ENCODE measurements at places on chromosomes 7 and 10.

DNA sequence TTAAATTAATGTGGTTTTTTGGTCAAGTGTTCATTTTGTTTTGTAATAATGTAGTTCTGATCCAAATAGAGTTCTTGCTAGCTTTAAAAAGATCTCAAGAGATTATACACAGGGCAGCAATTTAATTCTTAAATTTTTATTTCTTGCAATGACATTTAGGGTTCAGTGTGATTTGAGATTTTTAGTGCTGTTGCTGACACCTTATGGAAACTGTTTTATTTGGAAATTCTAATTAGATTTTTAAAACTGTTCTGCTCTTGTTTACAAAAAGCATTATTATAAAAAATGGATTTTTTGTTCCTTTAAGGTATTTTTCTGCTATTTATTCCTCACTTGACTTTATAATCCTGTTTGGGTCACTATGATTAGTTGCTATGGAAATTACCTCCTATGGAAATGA lies 72.1 kb downstream of the RTKN2 start:
- no peak for DNase-seq

- no peak for DNase-seq
Measured at GRCh38 chr10:32051926-32052325, 4.3 kb downstream of the KIF5B start.

- DNase-seq, result no peak
Measured at GRCh38 chr10:122849090-122849489, 3.4 kb upstream of the CUZD1 start.

- DNase-seq, result peak; percentile 72
Measured at GRCh38 chr7:106111655-106112117, 426 bp downstream of the SYPL1 start.

DNA sequence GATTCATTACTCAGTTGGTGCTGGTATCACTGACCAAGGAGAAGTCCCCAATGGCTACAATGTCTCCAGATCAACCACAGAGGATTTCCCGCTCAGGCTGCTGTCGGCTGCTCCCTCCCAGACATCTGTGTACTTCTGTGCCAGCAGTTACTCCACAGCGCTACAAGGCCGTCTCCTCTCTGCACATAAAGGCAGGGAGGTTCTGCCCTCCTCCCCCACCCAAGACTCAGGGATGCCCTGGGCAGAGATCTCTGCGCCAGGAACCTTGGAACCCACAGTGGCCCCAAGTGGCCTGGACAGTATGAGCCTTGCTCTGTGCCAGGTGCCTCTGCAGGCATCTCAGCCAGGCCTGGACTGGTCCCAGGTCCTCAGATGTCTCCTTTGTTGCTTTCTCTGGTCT lies 193.4 kb upstream of the PRSS58 start:
- DNase-seq, result no peak

- peak; percentile 88 for DNase-seq
Measured at GRCh38 chr7:96093435-96093834, 228.5 kb downstream of the SLC25A13 start.

- DNase-seq, result peak; percentile 49
Measured at GRCh38 chr10:100506596-100507356, 12.9 kb downstream of the SEC31B start.

- peak; percentile 73 for DNase-seq
Measured at GRCh38 chr10:71269301-71270288, 49.5 kb upstream of the SLC29A3 start.

DNA sequence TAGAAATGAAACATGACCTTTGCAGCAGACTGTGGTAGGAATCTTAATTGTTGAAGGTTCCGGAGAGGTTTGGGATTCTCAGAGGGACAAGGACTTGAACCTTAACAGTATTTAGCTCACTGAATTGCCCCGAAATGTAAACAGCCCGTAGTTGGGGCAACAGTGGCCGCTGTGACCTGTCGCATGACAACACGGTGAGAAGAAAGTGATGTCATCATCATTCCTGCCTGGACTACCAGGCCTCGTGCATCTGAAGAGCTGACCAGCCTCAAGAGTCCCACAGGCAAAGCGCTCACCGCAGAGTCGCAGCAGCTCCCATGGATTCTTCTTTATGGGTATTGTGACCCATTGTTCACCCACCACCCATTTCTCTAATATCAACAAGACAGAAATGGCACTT lies 250.6 kb downstream of the KLF6 start:
- no peak for DNase-seq

DNA sequence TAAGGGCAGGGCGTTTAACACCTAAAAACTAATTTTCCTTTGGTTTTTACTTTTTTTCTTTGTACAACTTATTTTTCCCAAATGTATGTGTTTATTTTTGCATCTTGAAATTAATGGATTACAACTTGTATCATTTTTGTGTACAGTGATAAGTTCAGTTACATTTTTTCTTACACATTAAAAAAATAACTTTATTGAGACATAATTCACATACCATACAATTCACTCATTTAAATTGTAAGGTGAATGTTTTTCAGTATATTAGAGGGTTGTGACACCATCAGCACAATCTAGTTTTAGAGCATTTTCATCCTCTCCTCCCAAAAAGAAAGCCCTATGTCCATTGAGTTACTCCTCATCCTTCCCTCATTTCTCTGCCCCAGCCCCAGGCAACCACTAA lies 11.6 kb downstream of the OGDH start:
- no peak for DNase-seq

DNA sequence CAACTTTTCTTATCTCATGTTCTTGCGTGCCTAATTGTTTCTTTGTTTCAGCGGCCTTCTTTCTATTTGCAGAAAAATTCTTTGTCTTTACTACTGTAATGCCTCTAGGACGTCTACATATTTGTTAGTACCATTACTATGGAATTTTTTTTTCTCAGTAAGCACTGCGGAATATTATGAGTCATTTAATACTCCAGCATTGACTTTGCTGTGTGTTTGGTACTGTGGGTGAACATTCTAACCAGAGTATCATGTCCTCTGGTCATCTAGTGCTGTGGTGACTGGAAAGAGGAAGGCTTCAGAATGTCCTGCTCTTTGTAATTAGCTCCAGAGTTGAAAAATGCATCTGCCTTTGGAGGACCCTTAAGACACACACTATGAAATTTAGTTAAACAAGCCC lies 58.5 kb upstream of the FERD3L start:
- no peak for DNase-seq

DNA sequence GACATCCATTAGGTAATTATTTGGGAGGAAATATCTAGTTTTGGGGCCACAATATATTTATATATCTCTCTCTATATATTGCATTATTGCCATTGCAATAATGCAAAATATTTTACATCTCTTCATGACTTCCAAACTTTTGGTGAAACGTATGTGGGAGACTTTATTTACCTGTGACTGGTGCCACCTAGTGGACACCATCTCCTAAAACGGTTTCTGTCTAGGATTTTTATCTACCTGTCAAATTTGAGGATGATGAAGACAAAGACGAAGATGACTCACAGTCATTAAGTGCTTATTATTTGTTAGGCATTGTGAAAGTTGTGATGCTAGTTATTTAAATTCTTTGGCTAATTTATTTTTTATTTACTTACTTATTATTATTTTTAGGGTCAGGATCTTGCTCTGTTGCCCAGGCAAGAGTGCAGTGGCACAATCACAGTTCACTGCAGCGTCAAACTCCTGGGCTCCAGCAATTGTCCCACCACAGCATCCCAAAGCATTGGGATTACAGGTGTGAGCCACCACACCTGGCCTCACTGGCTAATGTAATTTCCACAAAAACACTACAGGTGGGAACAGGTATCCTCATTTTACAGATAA lies 18.7 kb upstream of the CBLL1 start:
- peak; percentile 83 for DNase-seq

GRCh38 chr10:96509017-96509641 lies 4.6 kb downstream of the TLL2 start:
- DNase-seq, result peak; percentile 52

DNA sequence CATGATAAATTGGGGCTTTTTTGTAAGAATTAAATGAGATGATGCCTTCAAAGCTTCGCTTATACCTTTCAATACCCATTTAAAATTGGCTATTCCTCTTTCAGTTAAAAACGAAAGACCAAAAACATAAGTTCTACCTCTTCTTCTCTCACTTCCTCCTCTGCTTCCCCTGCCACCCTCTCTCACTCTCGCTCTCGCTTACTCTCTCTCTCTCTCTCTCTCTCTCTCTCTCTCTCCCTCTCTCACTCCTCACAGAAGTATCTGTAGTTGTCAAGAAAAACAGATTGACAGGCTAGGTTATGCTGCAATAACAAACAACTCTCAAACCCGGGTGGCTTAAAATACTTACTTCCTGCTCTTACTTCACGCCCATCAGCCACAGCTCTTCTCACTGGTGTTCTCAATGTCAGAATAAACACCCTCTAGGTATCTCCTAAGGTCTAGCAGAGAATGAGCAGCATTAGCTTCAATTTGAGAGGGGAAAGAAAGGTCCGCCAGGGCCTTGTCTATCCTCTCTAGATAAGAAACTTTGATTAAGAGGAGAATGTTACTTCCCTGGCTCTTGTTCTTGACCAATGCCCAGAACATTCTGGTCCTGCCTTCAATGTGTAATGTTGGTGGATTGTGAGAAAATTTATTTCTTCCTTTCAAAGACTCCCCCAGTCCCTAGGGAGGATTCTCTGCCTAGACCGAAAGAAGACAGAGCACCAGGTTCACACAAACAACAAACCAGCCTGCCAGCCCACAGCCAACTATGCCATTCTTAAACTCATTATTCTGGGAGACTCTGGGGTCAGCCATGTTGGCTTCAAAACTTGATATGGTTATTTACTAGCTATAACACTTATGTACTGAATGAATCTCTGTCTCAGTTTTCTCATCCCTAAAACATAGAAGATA lies 1028.7 kb downstream of the XPNPEP1 start:
- no peak for DNase-seq

- peak; percentile 80 for DNase-seq
Measured at GRCh38 chr7:29839302-29839701, 33.0 kb downstream of the WIPF3 start.

DNA sequence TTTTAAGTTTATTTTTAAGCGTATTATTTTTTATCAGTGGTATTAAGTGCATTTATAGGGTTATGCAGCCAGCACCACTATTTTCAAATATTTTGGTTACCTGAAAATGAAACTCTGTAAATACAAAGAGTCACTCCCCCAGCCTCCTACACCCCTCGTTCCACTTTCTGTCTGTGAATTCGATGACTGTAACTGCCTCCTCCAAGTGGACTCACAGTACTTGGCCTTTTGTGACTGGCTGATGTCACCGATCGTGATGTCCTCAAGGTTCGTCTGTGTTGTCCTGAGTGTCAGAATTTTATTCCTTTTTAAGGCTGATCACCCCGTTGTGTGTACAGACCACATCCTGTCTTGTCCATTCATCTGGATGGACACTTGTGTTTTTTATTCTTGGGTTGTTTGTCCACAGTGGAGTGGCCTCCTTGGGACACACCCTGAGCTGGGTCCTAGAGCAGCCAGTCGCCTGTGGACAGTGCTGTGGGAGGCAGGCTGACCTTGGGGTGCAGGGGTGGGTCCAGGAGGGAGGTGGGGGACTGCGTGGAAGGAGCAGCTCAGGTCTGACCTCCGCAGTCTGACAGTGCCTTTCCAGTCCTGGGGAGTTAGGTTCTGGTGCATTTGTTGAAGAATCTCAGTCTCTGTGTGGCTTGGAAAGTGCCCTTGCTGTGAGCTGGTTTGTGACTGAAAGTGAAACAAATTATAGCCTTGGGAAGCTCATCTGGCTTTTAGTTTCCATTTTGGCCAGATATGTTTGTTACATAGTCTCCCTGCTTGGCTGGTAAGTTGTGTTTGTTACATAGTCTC lies 6.9 kb downstream of the MTG1 start:
- DNase-seq, result no peak

GRCh38 chr7:115088893-115089292 lies 167.0 kb downstream of the MDFIC start:
- no peak for DNase-seq

DNA sequence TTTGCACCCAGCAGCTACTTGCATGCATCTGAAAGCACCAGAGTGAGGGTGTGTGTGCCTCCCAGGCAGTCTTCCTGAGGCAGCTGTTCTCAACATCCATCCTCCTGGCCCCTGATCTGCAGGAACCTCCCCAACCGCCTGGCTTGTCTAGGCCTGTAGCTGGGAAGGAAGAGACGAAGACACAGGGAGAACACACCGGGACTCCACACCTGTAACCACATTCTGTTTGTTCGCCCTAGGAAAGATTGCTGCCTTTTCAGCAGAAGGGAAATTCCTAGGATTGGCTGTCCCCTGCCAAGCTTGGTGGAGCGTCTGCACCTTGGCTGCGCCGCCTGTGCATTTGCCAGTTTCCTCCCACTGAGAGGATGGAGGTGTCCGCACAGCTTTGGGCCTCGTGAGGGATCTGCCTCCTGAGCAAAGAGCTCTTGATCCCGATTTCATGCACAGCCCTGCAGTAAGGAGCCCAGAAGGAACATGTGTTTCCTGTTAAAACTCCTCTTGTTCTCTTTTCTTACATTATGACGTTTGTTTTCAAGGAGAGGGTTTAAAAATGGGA lies 154.6 kb downstream of the TPST1 start:
- peak; percentile 31 for DNase-seq

GRCh38 chr7:568031-568951 lies 48.6 kb upstream of the PDGFA start:
- peak; percentile 79 for DNase-seq

- DNase-seq, result no peak
Measured at GRCh38 chr10:10313149-10313835, 704.4 kb upstream of the CELF2 start.

DNA sequence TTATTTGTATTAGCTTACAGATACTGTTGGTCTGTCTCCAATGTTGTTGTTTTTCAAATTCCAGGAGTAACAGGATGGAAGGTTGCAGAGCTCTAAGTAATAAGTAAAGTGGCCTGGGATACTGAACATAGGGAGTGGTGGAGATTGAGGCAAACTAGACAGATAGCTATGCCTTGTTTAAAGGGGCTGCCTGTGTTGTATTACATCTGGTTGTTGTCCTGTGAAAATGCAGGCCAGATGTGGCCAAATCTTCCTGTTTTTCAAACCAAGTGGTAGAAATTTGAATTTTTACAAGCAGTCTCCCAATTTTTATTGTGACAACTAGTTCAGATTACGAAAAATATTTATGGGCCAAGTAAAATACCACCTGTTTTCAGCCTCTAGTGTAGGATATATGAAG lies 33.5 kb downstream of the BICC1 start:
- no peak for DNase-seq

GRCh38 chr7:28180031-28180363 lies 598 bp downstream of the JAZF1 start:
- DNase-seq, result no peak

DNA sequence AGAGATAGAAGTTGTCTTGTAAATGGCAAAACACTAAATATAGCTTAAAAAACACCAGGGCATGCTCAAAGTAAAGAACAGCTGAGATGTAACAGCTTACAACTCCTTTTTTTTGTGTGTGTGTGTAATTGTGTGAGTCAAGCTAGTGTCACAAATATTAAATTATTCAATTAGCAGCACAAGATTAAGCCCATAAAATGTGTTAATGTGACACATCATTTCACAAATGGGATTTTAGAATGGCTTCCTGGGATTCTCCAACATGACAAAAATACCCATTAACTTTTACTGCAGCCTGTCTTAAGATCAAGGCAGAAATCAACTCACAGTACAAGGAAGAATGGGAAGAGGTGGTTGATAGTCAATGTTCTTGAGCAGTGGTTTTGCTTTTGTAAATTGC lies 251.4 kb downstream of the KIF20B start:
- DNase-seq, result no peak
